ENCODE measurements at places on chromosomes 11 and 22. TPM values are rescaled to one million over a fixed set of nuclear protein-coding genes. Genes with fewer than 3 reads are reported as not detected.
A peak's percentile ranks its signal among the peaks of the same experiment; 100 is the strongest.

- no peak overlapping the region for H3K27ac ChIP-seq
- DNase-seq: peak; percentile 12
- no peaks in the 10 kb centered on the region for H3K27me3 ChIP-seq
- peak overlapping the region; percentile 72 for H3K4me3 ChIP-seq
- peaks cover 55% of the 10 kb centered on the region for H3K4me1 ChIP-seq
Observed at GRCh38 chr22:19177164-19178064, 1.1 kb downstream of the SLC25A1 start.

- no peak overlapping the region for H3K4me3 ChIP-seq
- peaks cover 80% of the 10 kb centered on the region for H3K36me3 ChIP-seq
- no peak for DNase-seq
- no peaks in the 10 kb centered on the region for H3K4me1 ChIP-seq
- H3K27me3 ChIP-seq: no peaks in the 10 kb centered on the region
Observed at GRCh38 chr11:74820763-74821162, 72.1 kb downstream of the RNF169 start.

- H3K27ac ChIP-seq: no peak overlapping the region
- H3K4me3 ChIP-seq: no peak overlapping the region
- H3K27me3 ChIP-seq: peaks cover 14% of the 10 kb centered on the region
- no peak for DNase-seq
Observed at GRCh38 chr11:63612181-63612580, 2.1 kb downstream of the PLAAT3 start.

DNA sequence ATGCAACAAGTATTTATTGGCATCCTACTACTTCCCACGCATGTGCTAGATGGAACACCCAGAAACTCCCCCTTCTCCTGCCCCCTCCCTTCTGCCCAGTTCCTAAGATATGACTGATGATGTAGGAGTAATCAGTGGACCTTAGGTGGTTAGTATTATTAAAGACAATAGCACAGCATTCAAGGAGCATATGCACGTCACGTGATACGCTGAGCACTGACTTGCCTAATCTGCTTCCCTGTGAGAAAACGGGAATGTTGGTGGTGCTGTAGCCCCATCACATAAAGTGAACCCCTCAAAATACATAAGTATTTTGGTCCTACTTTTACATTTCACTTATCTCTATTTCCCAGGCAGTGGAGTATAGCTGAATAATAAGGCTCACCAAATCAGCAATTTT is 12.4 kb downstream of the DRD2 start:
- no peaks in the 10 kb centered on the region for H3K27me3 ChIP-seq
- H3K4me1 ChIP-seq: no peaks in the 10 kb centered on the region
- DNase-seq: no peak
- no peak overlapping the region for H3K4me3 ChIP-seq

- H3K4me3 ChIP-seq: no peak overlapping the region
- H3K27ac ChIP-seq: no peak overlapping the region
- H3K27me3 ChIP-seq: no peaks in the 10 kb centered on the region
- no peaks in the 10 kb centered on the region for H3K4me1 ChIP-seq
Observed at GRCh38 chr11:106943089-106943488, 75.2 kb downstream of the GUCY1A2 start.

DNA sequence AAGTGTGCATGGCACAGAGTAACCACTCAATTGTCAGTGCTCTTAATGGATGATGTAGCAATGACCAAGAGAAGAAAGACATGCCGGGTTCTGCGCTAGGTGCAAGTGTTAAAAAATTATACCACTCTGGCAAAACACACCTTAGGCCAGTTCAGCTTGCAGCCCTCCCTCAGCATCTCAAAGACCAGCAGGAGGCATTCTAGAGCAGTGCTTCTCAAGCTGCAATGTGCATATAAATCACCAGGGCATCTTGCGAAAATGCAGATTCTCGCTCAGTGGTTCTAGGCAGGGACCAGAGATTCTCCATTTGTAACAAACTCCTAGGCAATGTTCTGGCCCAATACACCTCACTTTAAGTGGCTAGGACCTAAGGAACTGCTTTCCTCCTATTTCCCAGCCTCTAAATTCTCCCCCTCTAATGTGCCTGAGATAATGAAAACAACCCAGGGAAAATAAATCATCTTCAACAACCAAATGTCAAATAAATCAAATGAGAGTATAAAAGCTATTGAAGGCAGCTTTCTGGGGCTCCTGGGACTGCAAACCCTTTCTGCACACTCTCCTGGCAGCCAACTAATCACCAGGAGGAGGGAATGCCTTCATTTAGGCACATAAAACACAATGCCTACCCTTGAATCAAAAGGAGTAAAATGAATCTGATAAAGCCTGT is 337.2 kb upstream of the API5 start:
- H3K27me3 ChIP-seq: no peaks in the 10 kb centered on the region
- H3K4me3 ChIP-seq: no peak overlapping the region
- no peaks in the 10 kb centered on the region for H3K36me3 ChIP-seq

DNA sequence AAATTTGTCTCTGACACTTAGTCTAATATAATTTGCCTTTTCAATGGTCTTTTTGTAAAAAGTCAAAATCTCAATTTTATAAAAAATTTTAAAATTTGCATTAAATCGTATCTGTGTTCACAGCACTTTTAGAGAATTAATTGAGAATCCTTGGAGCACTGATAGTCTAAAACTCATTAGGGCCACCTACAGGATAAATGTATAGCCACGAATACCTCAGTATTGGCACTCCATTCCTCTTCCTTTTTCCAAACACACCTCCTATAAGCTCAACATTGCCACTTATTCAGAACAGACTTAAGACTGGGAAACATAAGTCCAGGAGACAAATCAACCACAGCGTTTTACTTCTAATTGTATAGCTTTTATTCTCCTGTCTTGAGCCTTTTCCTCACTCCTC is 776.0 kb upstream of the ARHGAP42 start:
- H3K27me3 ChIP-seq: no peaks in the 10 kb centered on the region
- no peaks in the 10 kb centered on the region for H3K36me3 ChIP-seq
- H3K4me3 ChIP-seq: no peak overlapping the region
- no peaks in the 10 kb centered on the region for H3K4me1 ChIP-seq

DNA sequence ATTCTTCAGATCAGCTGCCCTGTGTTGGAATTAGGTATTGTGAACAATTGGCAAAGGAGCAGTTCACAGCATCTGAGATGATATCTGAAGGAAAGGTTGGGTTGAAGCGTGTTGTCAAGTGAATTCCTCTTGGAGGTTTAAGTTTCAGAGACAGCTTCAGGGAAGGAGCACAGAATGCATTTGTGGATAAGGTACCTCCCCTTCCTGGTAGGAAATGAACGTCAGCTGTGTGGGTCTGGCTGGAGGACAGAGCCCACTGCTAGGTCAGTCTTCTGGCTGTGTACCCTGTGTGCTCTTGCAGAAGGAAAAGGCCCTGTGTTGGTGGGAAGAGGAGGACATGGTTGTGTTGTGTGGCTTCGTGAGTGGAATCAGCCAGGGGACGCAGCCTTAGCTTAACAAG is 88.1 kb upstream of the GAL start:
- DNase-seq: no peak
- H3K36me3 ChIP-seq: peaks cover 88% of the 10 kb centered on the region
- H3K27me3 ChIP-seq: no peaks in the 10 kb centered on the region
- H3K4me3 ChIP-seq: no peak overlapping the region

- H3K4me1 ChIP-seq: no peaks in the 10 kb centered on the region
- H3K4me3 ChIP-seq: no peak overlapping the region
- peaks cover 3% of the 10 kb centered on the region for H3K36me3 ChIP-seq
- no peaks in the 10 kb centered on the region for H3K27me3 ChIP-seq
- H3K27ac ChIP-seq: no peak overlapping the region
- DNase-seq: no peak
Observed at GRCh38 chr22:20758688-20759087, 15.2 kb upstream of the SERPIND1 start.

- H3K4me1 ChIP-seq: no peaks in the 10 kb centered on the region
Observed at GRCh38 chr11:30868626-30869081, 282.5 kb upstream of the MPPED2 start.

GRCh38 chr11:61725781-61726231 is 26.6 kb upstream of the MYRF start:
- DNase-seq: no peak
- no peak overlapping the region for H3K27ac ChIP-seq

GRCh38 chr11:32029721-32030120 is 61.2 kb upstream of the RCN1 start:
- no peak for DNase-seq
- H3K36me3 ChIP-seq: no peaks in the 10 kb centered on the region
- H3K27ac ChIP-seq: no peak overlapping the region
- no peaks in the 10 kb centered on the region for H3K4me1 ChIP-seq

DNA sequence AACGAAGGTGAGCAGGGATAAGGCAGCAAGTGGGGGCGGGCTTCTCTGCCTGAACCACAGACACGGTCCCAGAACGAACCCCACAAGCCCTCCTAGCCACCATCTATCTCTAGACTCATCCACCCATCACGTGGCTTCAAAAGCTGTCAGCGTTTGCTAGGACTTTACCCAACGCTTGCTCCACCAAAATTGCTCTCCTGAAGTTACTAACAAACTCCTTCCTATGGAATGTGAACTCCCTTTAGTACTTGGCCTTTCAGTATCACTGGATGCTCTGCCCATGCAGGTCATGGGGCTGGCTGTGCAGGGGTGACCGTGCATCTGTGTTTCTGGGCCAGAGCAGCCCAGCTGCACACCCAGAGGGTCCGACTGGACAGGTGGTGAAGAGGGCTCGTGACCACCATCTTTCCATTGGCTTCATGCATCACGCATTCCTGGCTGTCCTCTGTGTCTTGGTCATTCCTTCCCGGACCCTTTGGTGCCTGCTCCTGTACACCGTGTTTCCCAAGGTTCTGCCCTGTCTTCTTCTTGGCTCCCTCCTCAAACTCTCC is 85.1 kb downstream of the MYO7A start:
- H3K4me1 ChIP-seq: no peaks in the 10 kb centered on the region
- no peaks in the 10 kb centered on the region for H3K36me3 ChIP-seq
- H3K27me3 ChIP-seq: no peaks in the 10 kb centered on the region
- H3K27ac ChIP-seq: no peak overlapping the region

DNA sequence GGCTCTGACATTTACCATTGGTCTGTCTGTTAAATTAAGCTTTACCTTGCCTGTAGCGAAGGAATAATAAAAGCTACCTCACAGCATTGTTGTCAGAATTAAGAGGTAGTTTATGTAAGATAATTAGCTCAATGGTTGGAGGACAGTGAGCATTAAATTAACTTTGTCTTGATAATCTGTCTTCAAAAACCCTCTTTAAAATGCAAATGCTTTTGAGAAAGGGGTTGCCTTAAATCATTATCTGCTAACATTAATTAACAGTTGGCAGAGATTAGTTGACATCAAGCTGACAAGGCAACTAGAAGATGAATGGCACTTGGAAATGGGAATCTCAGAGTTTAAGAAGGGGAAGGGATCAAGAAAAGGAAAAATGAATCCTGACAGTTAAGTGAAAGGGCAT is 761.1 kb upstream of the ARHGAP42 start:
- H3K4me3 ChIP-seq: no peak overlapping the region
- DNase-seq: no peak

DNA sequence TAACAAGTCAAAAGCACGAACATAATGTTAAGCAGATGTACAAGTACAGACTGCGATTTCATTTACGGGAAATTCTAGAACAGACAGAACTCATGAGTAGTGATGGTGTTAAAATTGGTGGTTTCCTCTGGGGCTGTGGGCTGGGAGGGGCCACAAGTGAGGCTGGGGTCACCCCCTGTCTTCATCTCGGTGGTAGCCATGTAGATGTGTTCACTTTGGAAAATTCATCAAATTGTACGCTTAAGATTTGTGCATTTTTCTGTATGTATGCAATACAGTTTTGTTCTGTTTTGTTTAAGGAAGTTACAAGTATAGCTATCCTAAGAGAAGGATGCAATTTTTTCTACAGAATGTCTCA is 504 bp upstream of the ASCC2 start:
- H3K4me1 ChIP-seq: peaks cover 15% of the 10 kb centered on the region
- no peaks in the 10 kb centered on the region for H3K27me3 ChIP-seq
- no peak for DNase-seq
- H3K4me3 ChIP-seq: peak overlapping the region; percentile 96

DNA sequence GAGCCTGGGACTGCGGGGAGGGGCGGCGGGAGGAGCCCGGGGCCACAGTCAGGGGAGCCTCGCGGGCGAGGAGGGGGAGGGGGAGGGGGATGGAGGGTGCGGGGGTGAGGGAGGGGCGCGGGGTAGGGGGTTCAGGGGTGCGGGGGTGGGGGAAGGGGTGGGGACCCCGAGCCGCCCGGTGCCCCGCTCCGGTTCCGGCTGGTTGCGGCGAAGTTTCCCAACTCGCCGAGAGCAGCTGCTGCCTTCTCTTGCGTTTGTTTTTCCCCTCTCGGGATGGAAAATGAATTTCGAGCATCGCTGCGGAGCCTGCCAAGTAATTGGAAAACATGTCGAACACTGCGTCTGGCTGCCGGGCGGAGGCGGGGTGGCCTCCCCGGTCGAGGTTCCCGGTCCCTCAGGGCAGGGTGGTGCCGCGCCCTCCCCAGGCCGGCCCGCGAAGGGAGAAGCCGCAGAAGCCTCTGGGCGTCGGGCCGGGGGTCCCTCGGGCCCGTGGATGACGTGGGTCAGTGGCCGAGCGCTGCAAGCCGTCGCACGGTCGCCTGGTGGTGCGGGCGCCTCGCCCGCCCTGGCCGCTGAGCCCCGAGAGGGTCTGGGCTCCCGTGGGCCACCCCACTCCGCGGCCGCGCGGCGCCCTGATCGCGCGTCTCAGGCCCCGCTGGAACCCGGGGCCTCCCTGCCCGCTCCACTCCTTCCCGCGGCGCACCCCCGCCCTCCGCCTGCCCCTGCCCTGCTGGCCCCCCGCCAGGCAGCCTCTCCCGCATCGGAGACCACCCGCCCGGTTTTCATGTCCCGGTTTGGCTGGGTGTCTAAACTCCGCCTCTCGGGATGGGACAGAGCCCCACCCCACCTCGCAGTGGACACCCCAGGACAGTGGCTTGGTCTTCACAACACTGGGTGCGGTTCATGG is 12.1 kb downstream of the SPATA19 start:
- H3K27me3 ChIP-seq: no peaks in the 10 kb centered on the region
- H3K27ac ChIP-seq: no peak overlapping the region
- H3K4me1 ChIP-seq: no peaks in the 10 kb centered on the region
- DNase-seq: no peak
- H3K36me3 ChIP-seq: no peaks in the 10 kb centered on the region
- no peak overlapping the region for H3K4me3 ChIP-seq

DNA sequence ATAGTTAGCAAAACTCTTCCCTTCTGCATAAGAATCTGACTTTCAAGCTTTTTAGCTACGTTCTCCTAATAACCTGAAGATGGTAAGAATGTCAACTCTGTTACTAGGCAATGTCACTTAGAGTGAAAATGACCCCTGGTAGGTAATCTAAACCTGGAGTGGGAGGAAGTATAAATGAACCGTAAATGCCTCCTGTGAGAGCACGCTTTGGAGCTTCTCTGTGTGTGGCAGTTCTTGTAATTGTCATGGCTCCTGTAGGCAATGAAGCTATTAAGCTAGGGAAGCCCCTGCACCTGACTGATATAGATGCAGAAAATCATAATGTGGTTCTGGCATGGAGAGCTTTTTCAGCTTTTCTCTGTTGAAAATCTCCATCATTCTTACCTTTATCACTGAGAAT is 29.4 kb downstream of the CALCA start:
- H3K27ac ChIP-seq: no peak overlapping the region
- no peak overlapping the region for H3K4me3 ChIP-seq
- H3K27me3 ChIP-seq: no peaks in the 10 kb centered on the region
- DNase-seq: no peak

The CARD16 gene
- 33.6 TPM for total RNA-seq

The DCHS1 gene
- total RNA-seq: 0.84 TPM

The POLR3H gene
- 32.1 TPM for total RNA-seq

The RNF26 gene
- 21.8 TPM for total RNA-seq

The OR10D3 gene
- total RNA-seq: not detected

The HTR3A gene
- total RNA-seq: 13.8 TPM

The C11orf86 gene
- not detected for total RNA-seq

The MMP1 gene
- not detected for total RNA-seq

The LDHAL6A gene
- total RNA-seq: not detected

The CPT1A gene
- 45.2 TPM for total RNA-seq

The ACTN3 gene
- total RNA-seq: 0.17 TPM
